ENCODE measurements at places on chromosomes 7 and 10.

DNA sequence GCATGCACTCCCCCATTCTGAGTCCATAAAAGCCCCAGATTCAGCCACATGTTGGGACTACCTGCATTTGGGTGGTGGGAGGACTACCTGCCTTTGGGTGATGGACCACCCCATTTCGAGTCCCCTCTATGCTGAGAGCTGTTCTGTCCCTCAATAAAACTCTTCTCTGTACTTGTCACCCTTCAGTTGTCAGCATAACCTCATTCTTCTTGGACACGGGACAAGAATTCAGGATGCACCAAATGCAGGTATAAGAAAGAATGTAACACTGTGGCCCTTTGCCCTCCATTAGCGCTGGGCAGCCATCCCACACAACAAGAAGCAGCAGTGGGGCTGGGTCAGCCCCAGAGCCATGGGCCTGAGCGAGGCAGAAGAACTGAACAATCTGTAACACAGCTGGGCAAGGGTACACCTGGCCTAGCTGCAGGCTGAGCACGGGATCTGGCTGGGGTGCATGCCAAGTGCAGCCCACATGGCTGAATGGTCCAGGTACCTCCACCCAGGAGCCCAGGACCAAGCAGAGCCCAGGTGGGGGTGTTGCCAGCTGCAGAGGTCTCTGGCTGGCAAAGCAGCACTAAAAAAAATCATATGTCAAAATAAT is 1344.3 kb upstream of the LRRTM3 start:
- no peaks in the 10 kb centered on the region for H3K36me3 ChIP-seq
- DNase-seq, result no peak
- H3K4me1 ChIP-seq, result no peaks in the 10 kb centered on the region
- H3K4me3 ChIP-seq, result no peak overlapping the region
- no peaks in the 10 kb centered on the region for H3K27me3 ChIP-seq
- no peak overlapping the region for H3K27ac ChIP-seq

GRCh38 chr7:51328351-51328801 is 11.8 kb upstream of the COBL start:
- H3K27ac ChIP-seq, result no peak overlapping the region
- H3K4me3 ChIP-seq, result no peak overlapping the region
- peaks cover 14% of the 10 kb centered on the region for H3K4me1 ChIP-seq
- no peak for DNase-seq

- peaks cover under 1% of the 10 kb centered on the region for H3K27me3 ChIP-seq
- H3K36me3 ChIP-seq, result no peaks in the 10 kb centered on the region
- H3K4me1 ChIP-seq, result peaks cover 6% of the 10 kb centered on the region
- no peak overlapping the region for H3K4me3 ChIP-seq
- no peak overlapping the region for H3K27ac ChIP-seq
These were observed 9.4 kb upstream of the ZC3HAV1 start for GRCh38 chr7:139118805-139119485.

DNA sequence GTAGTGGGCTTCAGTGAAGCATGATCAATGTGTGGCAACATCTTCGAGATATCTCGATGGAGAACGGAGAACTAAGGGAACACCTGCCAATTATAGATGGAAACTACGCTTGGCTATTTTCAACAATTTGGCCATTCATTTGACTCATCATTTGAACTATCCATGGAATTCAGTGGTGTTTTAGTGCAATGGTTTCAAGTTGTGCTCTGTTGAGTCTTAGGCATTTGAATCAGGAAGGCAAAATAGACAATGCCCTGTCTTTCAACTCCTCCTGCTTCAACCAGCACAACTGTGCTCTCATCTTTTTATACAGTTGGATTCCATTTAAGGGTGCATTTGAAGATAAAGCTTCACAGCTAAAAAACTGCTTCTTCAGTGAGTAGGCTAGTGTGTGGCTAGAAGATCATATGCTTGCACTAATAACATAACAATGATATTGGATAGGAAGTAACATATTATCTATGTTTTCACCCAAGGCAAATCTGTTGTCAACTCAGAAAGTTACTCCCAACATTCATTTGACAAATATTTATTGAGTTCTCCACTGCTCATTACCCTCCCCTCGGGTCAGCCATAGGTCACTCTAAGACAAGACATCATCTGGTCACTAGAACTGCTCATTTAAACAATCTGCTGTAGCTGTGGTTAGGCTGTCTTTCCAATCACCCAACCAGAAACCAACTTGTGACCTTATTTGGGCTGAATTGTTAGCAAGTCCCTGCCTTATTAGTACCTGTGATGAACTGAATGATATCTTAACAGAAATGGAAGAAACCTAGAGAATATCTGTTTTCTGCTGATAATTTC is 314.1 kb upstream of the SP4 start:
- no peak overlapping the region for H3K27ac ChIP-seq
- H3K36me3 ChIP-seq, result no peaks in the 10 kb centered on the region
- H3K4me1 ChIP-seq, result no peaks in the 10 kb centered on the region
- no peak for DNase-seq

DNA sequence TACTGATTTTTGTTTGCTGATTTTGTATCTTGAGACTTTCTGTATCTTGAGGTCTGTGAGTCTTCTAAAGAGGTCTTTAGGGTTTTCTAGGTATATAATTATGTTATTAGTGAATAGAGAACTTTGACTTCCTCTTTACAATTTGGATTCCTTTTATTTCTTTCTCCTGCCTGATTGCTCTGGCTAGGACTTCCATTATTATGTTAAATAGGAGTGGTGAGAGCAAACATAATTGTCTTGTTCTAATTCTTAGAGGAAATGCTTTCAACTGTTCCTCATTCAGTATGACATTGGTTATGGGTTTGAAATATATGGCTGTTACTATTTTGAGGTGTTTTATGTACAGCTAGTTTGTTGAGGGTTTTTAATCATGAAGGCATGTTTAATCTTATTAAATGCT is 308.0 kb upstream of the TEX47 start:
- no peak overlapping the region for H3K4me3 ChIP-seq
- DNase-seq, result no peak
- no peaks in the 10 kb centered on the region for H3K36me3 ChIP-seq
- no peak overlapping the region for H3K27ac ChIP-seq
- H3K27me3 ChIP-seq, result peaks cover 3% of the 10 kb centered on the region
- H3K4me1 ChIP-seq, result no peaks in the 10 kb centered on the region

DNA sequence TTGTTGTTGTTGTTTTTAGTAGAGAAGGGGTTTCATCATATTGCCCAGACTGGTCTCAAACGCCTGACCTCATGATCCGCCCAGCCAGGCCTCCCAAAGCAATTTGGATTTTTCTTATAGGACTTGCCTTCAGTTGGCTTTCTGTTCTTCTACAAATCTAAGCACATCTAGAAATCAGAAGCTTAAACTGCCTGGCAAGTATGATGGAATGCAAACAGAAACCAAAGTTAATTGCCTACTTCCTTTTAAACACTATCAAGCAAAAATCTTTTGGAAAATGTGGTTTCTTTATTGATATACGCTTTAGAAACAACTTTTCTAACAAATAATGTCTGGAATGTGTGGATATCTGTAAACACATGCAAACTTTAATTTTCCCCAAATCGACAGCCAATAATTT is 64.9 kb downstream of the USP6NL start:
- no peaks in the 10 kb centered on the region for H3K36me3 ChIP-seq
- no peak overlapping the region for H3K27ac ChIP-seq
- no peak overlapping the region for H3K4me3 ChIP-seq
- H3K4me1 ChIP-seq, result peaks cover 11% of the 10 kb centered on the region
- DNase-seq, result no peak

GRCh38 chr10:103936022-103936421 is 18.0 kb upstream of the STN1 start:
- H3K4me1 ChIP-seq, result no peaks in the 10 kb centered on the region
- no peaks in the 10 kb centered on the region for H3K36me3 ChIP-seq
- DNase-seq, result no peak
- no peak overlapping the region for H3K4me3 ChIP-seq

GRCh38 chr10:103476046-103476768 is 2.8 kb downstream of the CALHM3 start:
- no peaks in the 10 kb centered on the region for H3K36me3 ChIP-seq
- no peak for DNase-seq
- peaks cover 3% of the 10 kb centered on the region for H3K4me1 ChIP-seq
- H3K4me3 ChIP-seq, result no peak overlapping the region

DNA sequence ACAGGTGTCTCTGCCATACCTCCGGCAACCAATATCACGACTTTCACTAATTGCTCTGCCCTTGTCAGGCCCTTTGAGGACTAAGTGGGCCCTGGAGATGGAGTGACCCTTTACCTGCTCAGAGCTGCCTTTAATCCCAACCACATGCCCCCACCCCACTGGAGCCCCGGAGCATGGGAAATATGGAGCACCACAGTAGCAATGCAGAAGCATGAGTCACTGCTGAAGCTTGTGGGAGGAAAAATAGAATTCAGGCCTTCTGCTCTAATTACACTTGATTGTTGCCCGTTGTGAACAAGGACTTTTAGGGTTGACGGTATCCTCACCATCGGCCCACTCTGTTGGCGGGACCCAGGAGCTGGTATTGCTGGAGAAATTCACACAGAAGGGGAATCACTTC is 52.5 kb upstream of the FRMD4A start:
- H3K4me3 ChIP-seq, result no peak overlapping the region
- no peak for DNase-seq
- no peaks in the 10 kb centered on the region for H3K27me3 ChIP-seq
- H3K27ac ChIP-seq, result no peak overlapping the region
- H3K4me1 ChIP-seq, result peaks cover 11% of the 10 kb centered on the region
- H3K36me3 ChIP-seq, result no peaks in the 10 kb centered on the region

GRCh38 chr7:20019757-20020432 is 197.3 kb downstream of the MACC1 start:
- no peak overlapping the region for H3K4me3 ChIP-seq
- no peaks in the 10 kb centered on the region for H3K27me3 ChIP-seq
- no peaks in the 10 kb centered on the region for H3K36me3 ChIP-seq
- no peak overlapping the region for H3K27ac ChIP-seq
- DNase-seq, result no peak
- no peaks in the 10 kb centered on the region for H3K4me1 ChIP-seq

GRCh38 chr10:52923520-52923919 is 150.9 kb upstream of the MBL2 start:
- H3K4me1 ChIP-seq, result no peaks in the 10 kb centered on the region
- no peaks in the 10 kb centered on the region for H3K27me3 ChIP-seq
- no peak overlapping the region for H3K4me3 ChIP-seq

GRCh38 chr10:73812657-73813056 is 1.3 kb upstream of the NDST2 start:
- H3K4me3 ChIP-seq, result no peak overlapping the region
- peaks cover 19% of the 10 kb centered on the region for H3K36me3 ChIP-seq
- H3K27me3 ChIP-seq, result no peaks in the 10 kb centered on the region
- DNase-seq, result no peak
- H3K4me1 ChIP-seq, result peaks cover 18% of the 10 kb centered on the region

GRCh38 chr7:25940086-25940906 is 211.7 kb upstream of the NFE2L3 start:
- peaks cover 18% of the 10 kb centered on the region for H3K4me1 ChIP-seq
- H3K27ac ChIP-seq, result peak overlapping the region; percentile 80
- H3K27me3 ChIP-seq, result no peaks in the 10 kb centered on the region
- H3K36me3 ChIP-seq, result no peaks in the 10 kb centered on the region
- H3K4me3 ChIP-seq, result no peak overlapping the region
- no peak for DNase-seq

- DNase-seq, result no peak
- no peak overlapping the region for H3K27ac ChIP-seq
- no peaks in the 10 kb centered on the region for H3K27me3 ChIP-seq
- H3K36me3 ChIP-seq, result no peaks in the 10 kb centered on the region
These were observed 58.6 kb upstream of the FEZF1 start for GRCh38 chr7:122363144-122363543.

GRCh38 chr7:51123322-51124019 is 193.1 kb downstream of the COBL start:
- H3K27ac ChIP-seq, result peak overlapping the region; percentile 38
- peak; percentile 93 for DNase-seq
- H3K4me3 ChIP-seq, result no peak overlapping the region
- H3K4me1 ChIP-seq, result peaks cover 10% of the 10 kb centered on the region

DNA sequence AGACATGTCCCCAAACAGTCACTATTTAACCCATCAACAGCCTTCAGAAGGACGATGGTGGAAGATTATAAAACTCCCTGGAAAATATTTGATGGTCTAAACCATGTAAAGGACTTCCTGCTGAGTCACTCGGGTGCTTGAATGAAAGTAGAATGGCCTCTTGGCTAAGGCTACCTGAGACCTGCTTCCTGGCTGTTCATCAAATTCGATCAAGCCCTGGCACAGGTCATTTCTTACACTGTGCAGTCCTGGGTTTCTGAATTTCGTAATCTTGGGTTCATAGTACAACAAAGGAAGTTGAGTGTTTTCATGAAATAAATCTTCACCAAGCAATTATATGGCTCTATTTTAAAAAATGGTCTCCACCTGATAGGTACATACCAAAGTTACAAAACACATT is 260.3 kb upstream of the RNF32 start:
- no peak overlapping the region for H3K27ac ChIP-seq

DNA sequence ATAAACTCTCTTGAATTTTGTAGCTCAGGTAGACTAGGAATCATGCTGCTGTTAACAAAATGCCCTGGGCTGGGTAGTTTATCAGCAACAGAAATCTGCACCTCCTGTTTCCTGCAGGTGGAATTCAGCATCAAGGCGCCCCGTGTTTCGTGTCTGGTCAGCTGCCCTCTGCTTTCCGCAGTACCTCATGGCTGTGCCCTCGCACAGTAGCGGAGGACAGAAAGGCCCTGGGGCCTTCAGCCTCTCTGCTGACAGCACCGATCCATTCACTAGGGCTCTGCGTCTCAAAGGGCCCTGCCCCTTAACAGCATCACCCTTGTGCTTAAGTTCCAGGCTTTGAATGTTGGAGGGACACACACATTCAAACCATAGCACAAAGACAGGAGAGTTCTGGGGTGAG is 90.0 kb downstream of the DYNC2I1 start:
- no peaks in the 10 kb centered on the region for H3K27me3 ChIP-seq
- no peak overlapping the region for H3K27ac ChIP-seq
- peaks cover 28% of the 10 kb centered on the region for H3K36me3 ChIP-seq
- no peak for DNase-seq
- no peak overlapping the region for H3K4me3 ChIP-seq

DNA sequence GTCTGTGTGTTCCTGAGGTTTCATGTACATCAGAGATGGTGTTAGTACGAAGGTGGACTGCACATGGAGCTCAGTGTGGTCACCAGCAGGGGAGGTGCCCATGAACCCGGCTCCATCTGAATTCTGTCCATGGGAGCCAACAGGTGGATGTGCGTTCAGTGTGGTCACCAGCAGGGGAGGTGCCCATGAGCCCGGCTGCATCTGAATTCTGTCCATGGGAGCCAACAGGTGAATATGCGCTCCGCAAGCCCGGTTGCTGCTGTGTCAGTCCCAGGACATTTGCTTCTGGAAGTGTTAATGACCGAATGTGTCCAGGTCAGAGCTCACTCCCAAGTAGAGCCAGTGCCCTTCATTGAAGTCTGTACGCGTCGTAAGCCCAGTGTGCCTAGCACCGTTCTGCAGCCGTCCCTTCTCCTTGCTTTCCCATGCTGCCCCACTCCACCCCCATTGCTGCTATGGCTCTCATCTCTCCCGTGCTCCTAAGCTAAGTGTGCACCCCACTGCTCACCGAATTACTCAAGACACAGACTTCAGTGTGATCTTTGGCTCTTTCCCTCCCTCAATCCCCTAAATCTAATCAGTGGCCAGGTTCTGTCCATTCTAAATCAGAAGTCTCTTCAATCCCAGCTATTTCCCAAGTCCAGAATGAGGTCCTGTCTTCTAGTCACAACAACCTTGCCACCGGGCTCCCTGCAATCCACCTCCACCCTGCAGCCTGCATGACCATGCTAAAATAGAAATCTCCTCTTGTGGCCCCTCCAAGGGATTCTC is 352.4 kb downstream of the TCERG1L start:
- no peak overlapping the region for H3K27ac ChIP-seq
- no peaks in the 10 kb centered on the region for H3K36me3 ChIP-seq
- no peaks in the 10 kb centered on the region for H3K27me3 ChIP-seq
- no peak for DNase-seq

- no peak overlapping the region for H3K4me3 ChIP-seq
- H3K27me3 ChIP-seq, result no peaks in the 10 kb centered on the region
- peak overlapping the region; percentile 86 for H3K27ac ChIP-seq
These were observed 4.4 kb upstream of the CUZD1 start for GRCh38 chr10:122849900-122850605.

Measured in RWPE2 (cell line).